Stimulated activated CD8-positive, alpha-beta memory T cell treated with anti-CD3 and anti-CD28 coated beads, Interleukin-15, amount 100 ng/mL, for 4 hours (primary cell): ENCODE measurements at places on chromosomes 4 and X.

DNA sequence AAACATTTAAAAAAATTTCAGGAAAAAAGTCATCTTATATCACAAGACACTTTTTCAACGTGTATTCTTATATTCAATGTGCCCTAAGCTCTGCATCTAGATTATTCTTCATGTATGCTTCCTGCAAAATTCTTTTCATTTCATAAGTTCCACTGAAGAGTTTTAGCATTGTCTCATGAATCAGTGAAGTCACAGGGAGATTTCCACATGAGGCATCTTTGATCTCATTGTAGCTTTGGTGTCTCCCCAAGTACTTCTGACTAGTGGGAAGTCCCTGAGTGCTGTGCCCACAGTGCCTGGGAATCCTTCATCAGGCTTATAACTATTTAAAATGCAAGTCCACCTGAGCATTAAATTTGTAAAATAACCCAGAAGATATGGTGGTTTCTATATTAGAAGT is 123.8 kb downstream of the MAD2L1 start:
- no peak for DNase-seq

- DNase-seq = no peak
Measured at GRCh38 chr4:89270792-89271191, 36.8 kb downstream of the GPRIN3 start.

GRCh38 chrX:47776292-47777006 is 60.3 kb upstream of the ZNF81 start:
- DNase-seq = no peak

- DNase-seq = no peak
Measured at GRCh38 chrX:122475306-122475705, 708.8 kb upstream of the GRIA3 start.

- no peak for DNase-seq
Measured at GRCh38 chr4:185247151-185247550, 37.8 kb downstream of the SNX25 start.

- DNase-seq = no peak
Measured at GRCh38 chrX:55057675-55058249, 17.1 kb upstream of the PAGE2B start.

GRCh38 chr4:150327262-150327780 is 249.1 kb downstream of the DCLK2 start:
- DNase-seq = no peak

DNA sequence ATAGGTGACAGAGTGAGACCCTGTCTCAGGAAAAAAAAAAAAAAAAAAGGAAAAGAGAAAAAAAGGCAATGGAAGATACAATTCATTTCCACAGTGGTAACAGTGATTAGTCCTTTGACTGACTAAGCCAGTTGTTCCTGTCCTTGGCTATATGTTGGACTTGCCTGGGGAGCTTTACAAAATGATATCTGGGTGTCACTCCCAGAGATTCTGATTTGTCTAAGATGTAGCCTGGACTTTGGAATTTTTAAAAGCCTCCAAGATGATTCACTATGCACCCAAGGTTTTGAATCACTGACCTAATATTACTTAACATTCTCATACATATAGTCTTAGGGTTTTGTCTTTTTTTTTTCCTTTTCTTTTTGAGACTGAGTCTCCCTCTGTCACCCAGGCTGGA is 16.9 kb downstream of the HELQ start:
- DNase-seq = no peak

GRCh38 chr4:76429636-76430035 is 5.4 kb upstream of the SHROOM3 start:
- DNase-seq = no peak

DNA sequence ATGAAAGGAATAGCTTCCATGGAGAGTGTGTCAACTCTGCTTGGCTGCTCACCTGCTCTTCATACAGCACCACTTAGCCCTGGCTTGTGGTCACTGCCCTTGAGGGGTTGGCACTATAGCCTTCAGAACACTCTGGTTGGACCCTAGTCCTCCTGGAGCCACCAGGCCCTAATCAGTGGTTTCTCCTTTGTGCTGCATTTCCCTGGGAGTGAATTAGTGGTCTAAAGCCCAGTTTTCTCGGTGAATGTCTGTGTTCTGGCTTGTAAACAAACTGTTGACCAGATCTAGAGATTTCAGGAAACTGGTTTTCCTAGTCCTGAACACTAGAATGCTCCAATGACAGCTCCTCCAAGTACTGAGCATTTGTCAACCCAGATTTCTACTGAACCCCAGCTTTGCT is 28.6 kb upstream of the TMEM154 start:
- no peak for DNase-seq

DNA sequence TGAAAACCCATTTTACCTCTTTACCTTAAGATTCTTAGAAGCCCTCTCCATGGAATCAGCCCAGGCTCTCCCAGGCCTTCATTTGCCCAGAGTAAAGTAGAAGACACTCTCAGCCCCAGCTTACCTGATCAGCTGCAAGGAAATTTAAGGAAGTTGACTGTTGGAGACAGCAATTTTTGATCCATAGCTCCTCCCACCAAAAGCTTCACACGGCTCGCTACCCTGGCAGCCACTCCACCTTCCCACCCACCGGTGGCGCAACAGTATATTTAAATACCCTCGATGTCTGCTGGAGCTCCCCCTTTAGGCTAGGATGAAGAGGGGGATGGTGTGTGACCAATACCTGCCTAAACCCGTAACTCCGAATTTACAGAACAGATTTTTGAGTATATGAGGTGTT is 75.4 kb downstream of the MBNL3 start:
- DNase-seq = no peak

DNA sequence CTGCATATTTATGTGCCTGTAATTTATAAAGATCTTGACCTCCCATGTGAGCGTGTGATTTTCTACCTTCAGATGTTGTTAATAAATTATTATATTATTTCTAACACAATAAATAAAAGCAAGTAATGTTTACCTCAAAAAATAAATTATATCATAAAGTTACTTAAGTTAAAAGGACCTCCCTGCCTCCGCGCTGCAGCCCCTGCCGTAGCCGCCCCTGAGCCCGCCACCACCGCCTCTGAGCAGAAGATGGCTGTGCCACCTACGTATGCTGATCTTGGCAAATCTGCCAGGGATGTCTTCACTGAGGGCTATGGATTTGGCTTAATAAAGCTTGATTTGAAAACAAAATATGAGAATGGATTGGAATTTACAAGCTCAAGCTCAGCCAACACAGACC is 119.6 kb upstream of the BRWD3 start:
- no peak for DNase-seq

DNA sequence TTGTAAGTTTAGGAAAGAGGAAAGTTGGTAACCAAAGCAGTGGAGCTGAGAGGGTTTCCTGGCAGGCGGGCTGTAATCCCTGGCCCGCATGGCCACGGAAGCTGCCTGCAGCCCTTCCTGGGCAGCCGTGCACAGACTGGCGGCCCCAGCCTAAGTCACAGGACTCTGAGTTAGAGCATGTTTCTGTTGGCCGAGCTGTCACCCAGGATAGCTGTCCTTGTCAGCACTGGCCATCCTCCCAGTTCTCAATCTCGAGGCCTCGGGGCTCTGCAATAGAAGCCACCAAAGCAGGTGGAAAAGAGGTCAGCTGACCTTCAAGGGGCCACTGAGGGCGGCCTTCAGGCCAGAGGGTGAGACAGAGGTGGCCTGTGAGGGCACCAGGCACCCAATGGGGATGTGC is 20.5 kb downstream of the PNMA6E start:
- no peak for DNase-seq

GRCh38 chr4:58163156-58163555 is 1053.0 kb upstream of the IGFBP7 start:
- DNase-seq = no peak

- DNase-seq = no peak
Measured at GRCh38 chr4:4519297-4519894, 22.5 kb downstream of the STX18 start.

DNA sequence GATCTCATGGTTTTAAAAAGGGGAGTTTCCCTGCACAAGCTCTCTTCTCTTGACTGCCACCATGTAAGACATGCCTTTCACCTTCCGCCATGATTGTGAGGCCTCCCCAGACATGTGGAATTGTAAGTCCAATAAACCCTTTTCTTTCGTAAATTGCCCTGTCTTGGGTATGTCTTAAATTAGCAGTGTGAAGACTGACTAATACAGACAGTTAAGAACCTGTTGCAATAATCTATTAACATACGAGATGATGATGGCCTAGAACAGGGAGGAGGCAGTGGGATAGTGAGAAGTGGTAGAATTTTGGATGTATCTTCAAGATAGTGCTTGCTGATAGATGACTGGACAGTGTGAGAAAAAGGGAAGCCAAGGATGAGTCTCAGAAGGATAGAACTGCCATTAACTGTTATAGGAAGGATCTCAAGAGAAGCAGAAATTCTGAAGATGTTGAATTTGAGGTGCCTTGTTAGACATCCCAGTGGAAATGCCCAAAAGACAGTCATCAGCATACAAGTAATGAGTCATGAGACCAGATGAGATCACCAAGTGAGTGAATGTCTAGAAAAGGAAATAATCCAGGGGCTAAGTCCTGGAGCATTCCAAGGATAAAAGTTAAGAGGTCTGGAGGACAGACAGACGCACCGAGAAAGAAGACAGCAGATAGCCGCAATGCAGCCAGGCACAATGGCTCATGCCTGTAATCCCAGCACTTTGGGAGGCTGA is 38.8 kb upstream of the UGDH start:
- no peak for DNase-seq

GRCh38 chr4:98996056-98996764 is 689 bp downstream of the METAP1 start:
- no peak for DNase-seq

- no peak for DNase-seq
Measured at GRCh38 chr4:40192114-40193015, 4.5 kb upstream of the RHOH start.

DNA sequence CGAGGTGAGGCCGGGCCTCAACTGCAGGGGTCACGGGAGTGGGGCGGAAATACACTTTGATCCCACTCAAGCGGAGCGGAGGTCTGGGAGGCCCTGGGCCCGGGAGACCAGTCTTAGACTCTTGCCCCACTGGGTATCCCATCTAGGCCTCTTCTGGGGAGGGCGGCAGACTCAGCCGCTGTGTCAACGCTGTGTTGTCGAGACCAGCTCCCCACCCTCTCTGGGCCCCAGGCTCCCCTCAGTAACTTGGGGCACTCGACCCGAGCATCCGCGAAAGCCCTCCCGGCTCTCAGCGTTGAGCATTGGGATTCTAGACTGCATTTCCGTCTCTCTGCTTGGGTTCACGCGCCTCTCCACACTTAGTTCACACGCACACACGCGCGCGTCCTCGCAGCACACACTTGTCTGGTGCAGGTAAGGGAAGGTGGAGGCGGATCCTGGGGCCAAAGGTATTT is 1.7 kb downstream of the NKX3-2 start:
- DNase-seq = no peak

DNA sequence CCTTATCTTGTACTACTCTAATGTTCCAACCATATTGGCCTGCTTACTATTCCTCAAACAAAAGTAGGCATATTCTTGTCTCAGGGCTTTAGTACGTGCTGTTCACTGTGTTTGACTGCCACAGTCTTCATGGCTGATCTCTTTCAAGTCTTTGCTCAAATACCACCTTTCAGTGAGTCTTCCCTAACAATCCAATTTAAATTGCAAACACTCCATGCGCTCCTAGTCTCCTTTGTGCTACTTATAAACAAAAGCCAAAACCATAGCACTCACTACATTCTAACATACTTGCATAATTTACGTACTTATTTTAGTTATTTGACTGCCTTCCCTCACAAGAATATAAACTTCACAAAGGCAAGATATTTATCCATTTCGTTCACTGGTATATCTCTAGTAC is 1.7 kb upstream of the ART3 start:
- no peak for DNase-seq

DNA sequence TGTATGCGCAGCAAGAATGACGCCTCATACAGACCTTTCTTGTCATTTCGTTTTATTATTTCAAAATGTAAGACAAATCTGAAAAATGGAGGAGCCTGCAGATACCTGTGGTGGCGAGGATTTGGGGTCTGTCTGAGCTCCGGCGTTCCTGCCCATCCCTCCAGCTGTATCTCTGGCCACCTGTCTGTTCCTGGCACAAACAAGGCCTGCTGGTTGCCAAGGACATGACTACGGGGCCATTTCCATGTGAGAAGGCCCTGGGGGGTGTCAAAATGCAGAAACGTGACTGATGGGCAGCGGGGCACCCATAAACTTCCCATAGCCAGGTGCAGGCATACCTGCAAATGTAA is 591 bp upstream of the TSPAN7 start:
- no peak for DNase-seq

GRCh38 chrX:151177141-151178027 is 1.0 kb downstream of the GPR50 start:
- no peak for DNase-seq

DNA sequence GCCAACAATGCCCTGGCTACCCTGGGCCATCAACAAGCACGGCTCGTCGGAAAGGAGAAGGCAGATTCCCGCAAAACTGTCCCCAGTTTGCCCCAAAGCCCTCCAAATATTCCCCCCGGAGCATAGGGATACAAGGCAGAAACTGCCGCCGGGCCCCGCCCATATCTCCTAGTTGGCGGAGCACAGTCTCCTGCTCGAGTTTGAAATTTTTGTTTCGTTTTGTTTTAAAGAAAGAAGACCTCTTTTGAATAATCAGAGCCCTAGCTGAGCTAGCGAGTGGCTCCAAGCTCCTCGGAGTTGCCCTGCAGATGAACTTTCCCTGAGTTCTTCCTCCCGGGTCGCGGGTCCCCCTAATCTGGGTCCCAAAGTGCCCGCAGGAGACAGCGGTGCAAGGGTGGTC is 138.1 kb upstream of the ZIC3 start:
- DNase-seq = no peak

- DNase-seq = no peak
Measured at GRCh38 chr4:181674315-181674875, 568.8 kb upstream of the TENM3 start.

- DNase-seq = no peak
Measured at GRCh38 chrX:85052636-85053343, 49.1 kb downstream of the APOOL start.

DNA sequence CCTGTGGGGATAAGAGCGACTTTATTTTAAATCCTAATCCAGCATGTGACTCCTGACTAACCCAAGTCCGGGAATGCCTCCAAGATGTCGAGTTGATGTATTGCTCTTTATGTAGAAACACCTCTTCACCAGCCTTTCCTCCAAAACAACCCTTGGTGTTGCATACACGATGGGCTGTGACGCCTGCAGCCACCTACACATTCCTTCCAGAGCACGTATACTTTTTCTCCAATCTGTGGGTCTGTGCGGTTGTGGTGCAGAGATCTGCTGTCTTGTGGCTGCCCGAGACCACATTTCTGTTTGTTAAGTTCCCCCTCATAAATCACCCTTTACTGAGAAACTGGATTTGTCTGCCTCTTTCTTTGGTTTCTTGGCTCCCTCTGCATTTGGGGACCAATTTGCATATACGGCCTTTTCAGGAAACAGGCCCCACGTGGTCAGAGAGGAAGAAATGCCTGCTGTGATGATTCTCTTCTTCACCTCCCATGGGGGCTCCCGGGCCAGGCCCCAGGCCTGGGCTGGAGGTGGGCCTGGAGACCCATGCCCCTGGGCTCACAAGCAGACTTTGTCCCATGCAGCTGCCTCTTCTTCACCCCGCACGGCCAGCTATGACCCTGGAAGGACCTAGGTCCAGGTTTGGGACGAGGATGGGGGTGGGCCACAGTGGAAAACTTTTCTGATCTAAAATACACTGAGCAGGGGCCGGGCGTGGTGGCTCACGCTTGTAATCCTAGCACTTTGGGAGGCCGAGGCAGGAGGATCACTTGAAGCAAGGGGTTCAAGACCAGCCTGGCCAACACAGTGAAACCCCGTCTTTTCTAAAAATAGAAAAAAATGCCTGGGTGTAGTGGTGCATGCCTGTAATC is 21.4 kb upstream of the AFAP1 start:
- no peak for DNase-seq
